ENCODE measurements at places on chromosomes 2 and 18.

- H3K36me3 ChIP-seq = no peaks in the 10 kb centered on the region
- no peak overlapping the region for H3K27ac ChIP-seq
- H3K4me1 ChIP-seq = no peaks in the 10 kb centered on the region
- no peaks in the 10 kb centered on the region for H3K27me3 ChIP-seq
- no peak overlapping the region for H3K4me3 ChIP-seq
- no peak for DNase-seq
These were observed 342.9 kb downstream of the SPAG16 start for GRCh38 chr2:213627054-213627710.

GRCh38 chr18:59918320-59918755 lies 18.5 kb downstream of the PMAIP1 start:
- peaks cover 14% of the 10 kb centered on the region for H3K4me1 ChIP-seq
- DNase-seq = no peak
- H3K27ac ChIP-seq = no peak overlapping the region
- no peak overlapping the region for H3K4me3 ChIP-seq
- H3K36me3 ChIP-seq = no peaks in the 10 kb centered on the region

- H3K4me1 ChIP-seq = peaks cover 15% of the 10 kb centered on the region
- H3K36me3 ChIP-seq = no peaks in the 10 kb centered on the region
- no peaks in the 10 kb centered on the region for H3K27me3 ChIP-seq
- H3K27ac ChIP-seq = no peak overlapping the region
- no peak for DNase-seq
- no peak overlapping the region for H3K4me3 ChIP-seq
These were observed 154.9 kb upstream of the NDUFV2 start for GRCh38 chr18:8947566-8947965.

DNA sequence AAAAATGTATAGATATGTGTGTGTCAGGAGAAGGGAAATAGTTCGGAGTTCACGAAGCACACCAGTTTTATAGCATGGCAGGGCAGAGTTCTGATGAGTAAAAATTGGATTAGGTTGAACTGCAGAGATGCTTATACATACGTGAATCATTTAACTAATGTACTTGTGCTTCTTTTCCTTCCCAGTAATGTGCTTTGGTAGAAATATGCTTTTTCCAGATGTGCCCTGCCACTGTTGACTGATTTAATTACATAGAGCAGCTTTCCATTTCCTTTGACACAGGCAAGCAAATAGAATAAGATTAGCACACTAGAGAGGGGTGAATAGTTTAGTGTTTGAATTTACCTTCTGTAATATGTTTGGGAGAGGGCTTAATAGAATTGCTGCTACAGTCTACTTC lies 28.9 kb upstream of the ARMC9 start:
- no peak overlapping the region for H3K27ac ChIP-seq
- peaks cover 67% of the 10 kb centered on the region for H3K36me3 ChIP-seq
- H3K4me3 ChIP-seq = no peak overlapping the region
- peaks cover 5% of the 10 kb centered on the region for H3K4me1 ChIP-seq
- H3K27me3 ChIP-seq = no peaks in the 10 kb centered on the region

GRCh38 chr2:86791573-86791972 lies 860 bp upstream of the CD8A start:
- peaks cover 37% of the 10 kb centered on the region for H3K4me1 ChIP-seq
- DNase-seq = no peak
- H3K27ac ChIP-seq = no peak overlapping the region

DNA sequence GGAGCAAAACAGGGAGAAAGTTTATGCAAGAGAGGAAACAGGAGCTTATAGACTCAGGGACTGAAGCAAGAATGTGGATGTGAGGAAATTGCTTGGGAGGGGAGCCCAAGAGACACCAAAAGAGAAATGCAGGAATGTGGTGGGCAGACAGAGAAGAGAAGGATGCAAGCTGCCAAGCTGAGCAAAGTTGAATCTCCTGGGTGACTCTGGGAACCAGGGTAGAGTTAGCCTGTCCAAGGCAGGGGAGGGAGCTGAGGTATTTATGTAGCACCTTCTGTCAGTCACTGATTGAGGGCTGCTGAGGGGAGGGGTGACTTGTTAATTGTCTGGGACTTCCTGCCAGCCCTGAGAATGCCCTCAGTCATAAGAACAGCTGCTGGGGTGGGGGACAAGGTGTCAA lies 464.3 kb downstream of the NBAS start:
- no peak overlapping the region for H3K4me3 ChIP-seq
- H3K27me3 ChIP-seq = no peaks in the 10 kb centered on the region
- no peaks in the 10 kb centered on the region for H3K4me1 ChIP-seq
- no peaks in the 10 kb centered on the region for H3K36me3 ChIP-seq

DNA sequence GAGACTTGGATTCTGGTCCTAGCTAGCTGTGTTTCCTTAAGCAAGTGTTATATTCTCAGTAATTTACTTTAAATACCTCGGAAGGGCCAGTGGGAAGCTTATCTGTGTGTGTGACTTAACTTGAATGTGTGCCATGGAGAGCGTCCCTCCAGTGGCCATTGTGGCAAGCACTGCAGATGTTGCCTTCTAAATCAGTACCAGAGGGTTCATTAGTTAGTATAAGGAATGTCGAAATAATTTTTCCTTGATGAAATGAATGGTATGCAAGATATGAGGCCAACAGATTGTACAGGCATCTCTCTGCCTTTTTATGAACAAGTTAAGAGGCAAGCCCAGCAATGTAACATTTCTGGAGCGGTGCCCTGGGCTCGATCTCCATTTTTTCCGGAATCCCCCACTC lies 52.0 kb downstream of the FBXO36 start:
- H3K27me3 ChIP-seq = no peaks in the 10 kb centered on the region
- H3K27ac ChIP-seq = no peak overlapping the region
- DNase-seq = no peak
- peaks cover 4% of the 10 kb centered on the region for H3K36me3 ChIP-seq

DNA sequence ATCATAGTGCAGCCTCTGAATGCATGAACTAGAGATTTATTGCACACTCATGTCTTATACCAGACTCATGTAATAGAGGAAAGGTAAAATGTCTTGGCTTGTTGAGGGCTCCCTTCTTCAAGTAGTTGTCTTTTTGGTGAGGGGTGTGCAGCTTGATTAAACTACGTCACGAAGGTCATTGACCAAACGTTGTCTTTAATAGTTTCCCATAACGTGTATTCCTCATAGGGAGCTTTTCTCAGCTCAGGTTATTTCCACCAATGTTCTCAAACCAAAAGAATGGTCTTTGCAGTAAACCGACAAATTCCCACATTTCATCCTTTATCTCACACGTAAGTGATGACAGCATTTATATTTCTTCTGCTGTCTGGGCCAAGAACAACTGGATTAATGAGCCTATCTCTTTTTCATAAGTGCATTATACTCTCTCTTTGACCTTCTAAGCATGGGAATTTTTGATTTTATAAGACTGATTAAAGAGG lies 547.7 kb upstream of the ZEB2 start:
- H3K27me3 ChIP-seq = no peaks in the 10 kb centered on the region
- no peaks in the 10 kb centered on the region for H3K36me3 ChIP-seq
- H3K27ac ChIP-seq = peak overlapping the region; percentile 84
- H3K4me3 ChIP-seq = no peak overlapping the region
- DNase-seq = no peak

DNA sequence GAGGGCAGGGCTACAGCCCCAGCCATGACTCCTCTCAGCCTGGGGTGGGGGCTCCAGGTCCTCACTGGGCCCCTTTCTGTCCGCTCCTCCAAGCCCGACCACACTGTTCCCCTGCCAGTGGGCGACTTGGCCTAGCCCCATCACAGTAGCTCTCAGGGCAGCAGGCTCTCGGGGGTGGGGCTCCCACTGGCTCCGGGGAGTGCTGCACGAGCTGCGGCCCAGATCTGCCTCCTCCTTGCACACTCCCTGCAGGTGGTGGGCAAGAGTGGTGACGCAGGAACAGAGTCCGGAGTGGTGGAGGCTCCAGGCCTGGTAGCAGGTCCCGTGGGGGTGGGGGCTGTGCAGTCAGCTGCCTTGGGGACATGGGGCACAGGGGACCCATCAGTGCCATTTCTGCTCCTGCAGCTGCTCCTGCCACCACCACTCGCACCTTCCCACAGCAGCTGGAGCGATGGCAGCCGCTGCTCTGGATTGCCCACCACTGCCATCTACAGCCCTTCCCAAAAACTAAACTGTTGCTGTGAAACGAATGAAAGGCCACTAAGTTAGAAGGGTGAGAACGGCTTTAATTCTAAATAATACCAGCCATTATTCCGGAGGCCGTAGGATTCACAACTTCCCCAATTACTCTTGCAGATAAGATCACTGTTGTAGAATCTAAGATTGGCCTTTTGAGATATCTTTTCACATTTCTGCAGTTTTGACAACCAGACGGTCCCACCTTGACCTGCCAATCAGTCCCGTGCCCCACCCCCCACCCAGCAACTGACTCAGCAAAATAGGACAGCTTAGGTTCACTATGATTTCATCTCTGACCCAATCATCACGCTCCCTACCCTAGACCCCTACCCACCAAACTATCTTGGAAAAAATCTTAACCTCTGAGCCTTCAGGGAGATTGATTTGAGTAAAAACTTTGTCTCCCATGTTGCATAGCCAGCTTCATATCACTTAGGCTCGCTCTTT lies 530.2 kb downstream of the DCC start:
- no peaks in the 10 kb centered on the region for H3K36me3 ChIP-seq
- H3K4me1 ChIP-seq = no peaks in the 10 kb centered on the region
- no peaks in the 10 kb centered on the region for H3K27me3 ChIP-seq
- no peak overlapping the region for H3K27ac ChIP-seq
- DNase-seq = no peak

DNA sequence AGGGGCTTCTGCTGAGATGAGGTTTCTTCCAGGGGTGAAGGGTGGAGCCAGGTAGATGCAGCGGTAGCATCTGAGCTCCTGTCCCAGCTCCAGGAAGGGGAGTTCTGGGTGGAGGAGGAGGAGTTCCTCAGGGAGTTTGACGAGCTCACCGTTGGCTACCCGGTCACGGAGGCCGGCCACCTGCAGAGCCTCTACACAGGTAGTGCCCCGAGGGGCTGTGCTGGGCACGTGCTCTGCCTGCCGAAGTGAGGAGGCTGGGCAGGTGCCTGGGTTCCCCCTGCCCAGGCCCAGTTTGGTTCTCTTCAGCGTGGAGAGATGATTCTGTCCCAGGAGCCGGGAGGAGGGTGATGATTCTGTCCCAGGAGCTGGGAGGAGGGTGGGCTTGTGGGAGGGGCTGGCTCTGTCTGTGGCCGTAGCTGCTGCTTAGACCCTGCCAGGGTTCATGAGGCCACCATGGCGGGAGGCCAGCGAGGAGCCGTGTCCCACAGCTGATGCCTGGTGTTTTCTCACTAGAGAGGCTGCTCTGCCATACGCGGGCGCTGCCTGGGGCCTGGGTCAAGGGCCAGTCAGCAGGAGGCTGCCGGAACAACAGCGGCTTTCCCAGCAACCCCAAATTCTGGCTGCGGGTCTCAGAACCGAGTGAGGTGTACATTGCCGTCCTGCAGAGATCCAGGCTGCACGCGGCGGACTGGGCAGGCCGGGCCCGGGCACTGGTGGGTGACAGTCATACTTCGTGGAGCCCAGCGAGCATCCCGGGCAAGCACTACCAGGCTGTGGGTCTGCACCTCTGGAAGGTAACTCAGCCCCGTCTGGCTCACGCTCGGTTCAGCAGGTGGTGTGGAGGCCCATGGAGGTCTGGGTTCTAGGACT lies 8.2 kb downstream of the CAPN10 start:
- H3K36me3 ChIP-seq = peaks cover 68% of the 10 kb centered on the region
- DNase-seq = peak; percentile 57
- no peak overlapping the region for H3K27ac ChIP-seq
- no peaks in the 10 kb centered on the region for H3K4me1 ChIP-seq
- no peaks in the 10 kb centered on the region for H3K27me3 ChIP-seq
- no peak overlapping the region for H3K4me3 ChIP-seq

DNA sequence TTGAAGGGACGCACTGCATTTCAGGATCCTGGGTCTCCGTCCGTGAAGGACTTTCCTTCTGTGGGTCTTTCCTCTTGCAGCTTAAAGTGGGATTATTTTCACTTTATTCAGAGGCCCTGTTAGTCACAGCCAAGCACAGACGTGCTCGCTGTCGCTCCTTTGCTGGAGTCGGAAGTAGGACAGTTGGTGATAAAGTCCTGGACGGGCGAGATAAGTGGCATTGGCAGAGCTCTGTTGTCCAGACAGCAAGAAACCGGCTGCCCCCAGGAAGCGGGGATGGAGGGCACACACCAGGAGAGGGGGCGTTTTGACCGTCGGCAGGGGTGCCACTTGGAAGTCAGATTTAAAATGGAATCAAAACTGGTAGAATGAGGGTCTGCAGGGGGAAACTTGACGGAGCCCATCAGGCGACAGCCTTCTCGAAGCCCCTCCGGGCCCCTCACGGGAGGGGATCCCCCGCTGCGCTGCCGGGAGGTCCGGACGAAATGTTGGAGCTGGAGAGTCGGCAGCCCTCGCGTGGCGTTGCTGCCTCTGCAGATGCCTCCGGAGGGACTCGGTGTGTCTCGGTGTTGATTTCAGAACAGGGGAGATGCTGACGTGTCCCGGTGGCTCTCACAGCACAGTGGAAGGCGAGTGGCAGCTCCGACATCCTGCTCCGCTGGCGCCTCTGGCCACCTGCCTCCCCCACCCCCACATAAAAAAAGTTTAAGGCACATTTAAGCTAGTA lies 124.2 kb downstream of the NFATC1 start:
- H3K4me1 ChIP-seq = peaks cover 3% of the 10 kb centered on the region
- no peaks in the 10 kb centered on the region for H3K27me3 ChIP-seq
- no peaks in the 10 kb centered on the region for H3K36me3 ChIP-seq
- DNase-seq = no peak

GRCh38 chr2:208638059-208638458 lies 231.5 kb downstream of the PTH2R start:
- no peaks in the 10 kb centered on the region for H3K4me1 ChIP-seq
- DNase-seq = no peak
- no peak overlapping the region for H3K4me3 ChIP-seq
- no peaks in the 10 kb centered on the region for H3K27me3 ChIP-seq

DNA sequence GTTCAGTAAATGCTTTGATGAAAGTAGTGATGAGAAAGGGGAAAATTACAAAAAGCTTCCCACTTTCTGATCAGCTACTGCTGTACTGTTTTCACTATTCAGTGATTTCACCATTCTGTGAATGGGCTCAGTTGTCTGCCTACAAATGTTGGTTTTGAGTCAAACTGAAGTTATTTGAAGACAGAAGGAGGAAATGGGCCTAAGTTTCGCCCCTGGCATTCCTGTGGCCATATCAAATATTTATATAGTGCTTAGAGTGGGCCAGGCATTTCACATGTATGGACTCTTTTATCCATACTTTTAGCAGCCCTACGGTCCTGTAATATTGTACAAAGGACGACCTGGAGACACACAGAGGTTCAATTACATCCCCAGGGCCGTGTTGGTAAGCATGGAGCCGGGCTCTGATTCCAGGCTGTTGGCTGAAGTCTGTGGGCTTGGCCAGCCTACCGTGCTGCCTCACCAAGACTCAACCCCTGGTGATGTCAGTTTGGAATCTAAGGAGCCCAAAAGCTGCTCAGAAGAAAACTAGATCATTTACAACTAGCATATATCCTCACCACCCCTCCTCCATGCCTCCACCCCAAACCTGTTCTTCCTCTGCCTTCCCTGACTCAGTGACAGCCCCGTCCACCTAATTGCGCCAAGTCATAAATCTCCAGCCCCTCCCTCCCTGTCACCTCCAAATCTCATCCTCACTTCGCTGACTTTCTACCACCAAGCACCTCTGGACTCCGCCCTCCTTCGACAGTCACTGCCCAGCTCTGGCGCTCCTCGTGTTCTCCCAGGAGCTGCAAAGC lies 10.1 kb upstream of the GRHL1 start:
- no peak overlapping the region for H3K4me3 ChIP-seq
- H3K27ac ChIP-seq = peak overlapping the region; percentile 70
- peaks cover 40% of the 10 kb centered on the region for H3K4me1 ChIP-seq
- DNase-seq = no peak
- H3K27me3 ChIP-seq = no peaks in the 10 kb centered on the region
